Uterus (tissue), 4 donors: ENCODE measurements at places on chromosomes 7 and 10. TPM values are rescaled to one million over a fixed set of nuclear protein-coding genes. Genes with fewer than 3 reads are reported as not detected.
A peak's percentile ranks its signal among the peaks of the same experiment; 100 is the strongest.

HOXA10 gene
- total RNA-seq = 50.5 TPM

PRSS37 gene
- not detected for total RNA-seq

ATAD1 gene
- total RNA-seq = 14.7 TPM

DNA sequence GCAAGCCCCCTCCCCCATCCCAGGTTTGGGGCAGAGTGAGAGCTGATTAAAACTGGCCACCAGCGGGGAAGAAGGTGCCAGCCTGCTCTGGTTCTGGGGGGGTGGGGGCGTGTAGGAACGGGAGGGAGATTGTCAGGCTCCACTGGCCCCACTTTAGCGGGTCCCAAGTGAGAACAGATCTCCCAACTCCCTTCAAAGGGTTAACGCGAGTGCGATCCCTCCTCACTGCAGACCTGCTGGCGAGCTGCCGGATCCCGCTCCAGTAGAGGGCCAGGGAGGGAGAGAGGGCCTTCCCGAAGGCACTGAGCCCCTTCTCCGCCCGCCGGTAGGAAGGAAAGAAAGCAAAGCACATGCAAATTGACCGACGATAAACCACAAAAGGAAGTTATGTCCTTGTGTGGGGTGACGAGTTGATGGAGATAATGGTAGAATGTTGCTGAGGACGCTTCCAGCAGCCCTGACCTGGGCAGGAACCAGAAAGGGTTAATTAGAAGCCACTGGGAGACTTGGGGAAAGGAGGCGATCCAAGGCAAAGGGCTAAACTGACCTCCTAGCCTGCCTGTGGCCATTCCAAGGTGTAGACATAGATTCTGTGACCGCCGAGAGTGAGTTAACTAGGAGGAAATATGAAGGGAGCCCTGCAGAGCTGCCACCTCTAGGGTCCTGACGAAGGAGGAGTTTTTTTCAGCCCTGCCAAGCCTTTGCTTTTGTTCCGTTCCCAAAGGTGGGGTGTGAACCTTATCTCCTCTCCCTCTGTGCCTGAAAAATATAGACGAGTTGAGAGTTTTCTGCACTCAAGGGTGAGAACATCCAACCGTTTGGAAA, 1.5 kb downstream of the NRG3 start:
- peaks cover 4% of the 10 kb centered on the region for H3K27me3 ChIP-seq
- H3K27ac ChIP-seq = no peak overlapping the region
- H3K36me3 ChIP-seq = no peaks in the 10 kb centered on the region

GRCh38 chr10:118340486-118340885, 1.6 kb downstream of the FAM204A start:
- no peak for DNase-seq
- no peaks in the 10 kb centered on the region for H3K4me1 ChIP-seq
- no peaks in the 10 kb centered on the region for H3K27me3 ChIP-seq
- H3K36me3 ChIP-seq = no peaks in the 10 kb centered on the region

GRCh38 chr7:146772601-146773000, 656.0 kb downstream of the CNTNAP2 start:
- no peak for DNase-seq
- H3K27ac ChIP-seq = no peak overlapping the region
- H3K4me3 ChIP-seq = no peak overlapping the region

DNA sequence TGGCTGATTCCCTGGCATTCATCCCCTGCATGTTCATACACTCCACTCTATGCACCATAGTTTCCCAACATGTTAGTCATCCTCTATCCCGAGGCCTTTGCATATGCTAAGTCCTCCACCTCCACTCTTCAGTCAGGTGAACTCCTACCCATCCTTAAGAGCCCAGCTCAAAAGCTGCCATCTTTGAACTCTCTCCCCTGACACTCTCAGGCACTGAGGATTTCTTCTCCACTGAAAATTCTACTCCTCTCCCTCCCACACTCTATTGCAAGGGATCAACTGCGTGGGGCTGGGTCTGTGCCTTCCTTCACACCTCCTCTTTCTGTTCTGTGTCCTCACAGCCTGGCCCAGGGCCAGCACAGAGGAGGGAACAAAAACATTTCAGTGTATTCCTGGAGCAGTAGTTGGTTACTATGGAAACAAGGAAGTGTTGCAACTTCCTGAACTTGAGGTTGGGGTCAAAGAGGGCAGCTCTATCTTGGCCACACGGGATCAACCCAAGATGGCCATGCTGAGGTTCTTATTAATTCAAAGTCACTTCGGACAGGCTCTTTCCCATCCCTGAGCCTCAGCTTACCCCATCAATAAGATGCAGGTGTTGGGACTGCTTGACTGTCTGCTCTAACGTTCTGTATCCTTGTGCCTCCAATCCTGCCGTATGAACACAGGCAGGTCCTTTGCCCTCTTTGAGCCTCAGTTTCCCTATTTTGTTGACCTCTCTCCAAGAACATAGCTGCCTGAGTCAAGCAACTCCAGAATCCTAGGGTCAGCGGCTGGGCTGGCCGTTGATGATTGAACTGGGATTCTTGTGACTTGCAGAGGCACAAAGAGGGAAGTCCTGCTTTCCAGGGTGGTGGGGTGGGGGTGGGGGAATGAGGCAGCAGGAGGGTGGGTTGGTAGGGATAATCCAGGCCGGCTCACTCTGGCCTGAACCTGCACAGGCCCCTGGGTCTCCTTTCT, 15.5 kb downstream of the ZMIZ1 start:
- H3K4me1 ChIP-seq = peaks cover 24% of the 10 kb centered on the region
- DNase-seq = peak; percentile 95
- no peak overlapping the region for H3K4me3 ChIP-seq
- H3K27me3 ChIP-seq = no peaks in the 10 kb centered on the region

GRCh38 chr10:109451879-109452278, 471.4 kb downstream of the XPNPEP1 start:
- H3K27ac ChIP-seq = no peak overlapping the region
- H3K27me3 ChIP-seq = no peaks in the 10 kb centered on the region
- no peak overlapping the region for H3K4me3 ChIP-seq
- no peaks in the 10 kb centered on the region for H3K4me1 ChIP-seq
- no peaks in the 10 kb centered on the region for H3K36me3 ChIP-seq

DNA sequence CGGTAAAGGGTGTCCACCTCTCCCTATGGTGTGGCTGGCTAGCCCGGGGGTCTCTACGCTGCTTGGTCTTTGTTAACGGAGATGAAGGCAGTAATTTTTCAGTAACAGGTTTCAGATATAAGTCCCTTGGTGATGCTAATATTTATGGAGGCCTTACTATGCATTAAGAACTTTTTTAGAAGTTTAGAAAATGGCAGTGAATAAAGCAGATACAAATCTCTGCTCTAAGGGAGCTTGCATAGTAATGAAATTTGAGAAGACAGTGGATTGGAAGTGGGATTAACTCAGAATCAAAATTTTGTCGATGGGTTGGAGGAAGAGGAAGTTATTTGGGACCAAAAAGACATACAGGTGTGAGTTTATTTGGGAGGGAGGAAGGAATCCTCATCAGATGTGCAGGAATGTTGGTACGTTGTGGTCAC, 445 bp downstream of the SSBP1 start:
- H3K4me1 ChIP-seq = no peaks in the 10 kb centered on the region

DNA sequence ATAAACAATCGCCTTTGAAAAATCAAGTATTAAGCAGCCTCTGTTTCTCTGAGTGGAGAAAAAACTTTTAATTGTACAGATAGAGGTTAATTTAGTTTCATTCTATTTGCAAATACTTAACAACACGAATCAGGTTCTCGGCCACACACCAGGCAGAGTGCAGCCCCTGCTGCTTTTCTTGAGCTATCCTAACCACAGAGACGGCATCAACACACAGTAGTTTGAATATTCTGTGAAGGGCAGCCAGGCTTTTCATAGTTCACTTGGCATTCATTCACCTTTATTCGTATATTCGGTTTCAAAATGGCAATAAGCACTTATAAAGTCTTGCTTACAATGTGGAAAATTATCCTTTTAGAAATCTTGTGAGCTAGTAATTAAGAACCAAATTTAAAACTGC, 5.7 kb downstream of the ADARB2 start:
- H3K4me3 ChIP-seq = no peak overlapping the region
- no peaks in the 10 kb centered on the region for H3K4me1 ChIP-seq
- no peaks in the 10 kb centered on the region for H3K27me3 ChIP-seq
- no peak for DNase-seq

- H3K4me1 ChIP-seq = peaks cover 12% of the 10 kb centered on the region
- no peak overlapping the region for H3K27ac ChIP-seq
- no peaks in the 10 kb centered on the region for H3K27me3 ChIP-seq
- H3K36me3 ChIP-seq = no peaks in the 10 kb centered on the region
- DNase-seq = no peak
Measured at GRCh38 chr10:31704195-31704594, 224.4 kb downstream of the ARHGAP12 start.

GRCh38 chr7:157460721-157461120, 123.9 kb downstream of the DNAJB6 start:
- no peaks in the 10 kb centered on the region for H3K27me3 ChIP-seq
- H3K4me1 ChIP-seq = no peaks in the 10 kb centered on the region
- no peak for DNase-seq
- no peak overlapping the region for H3K27ac ChIP-seq
- H3K36me3 ChIP-seq = no peaks in the 10 kb centered on the region
- no peak overlapping the region for H3K4me3 ChIP-seq
